ENCODE measurements at places on chromosomes 4 and X. TPM values are rescaled to one million over a fixed set of nuclear protein-coding genes. Genes with fewer than 3 reads are reported as not detected.

The ABLIM2 gene
- 9.0 TPM for total RNA-seq

The POLN gene
- 4.2 TPM for total RNA-seq

The AKAP17A gene
- 105 TPM for total RNA-seq

The CT45A10 gene
- not detected for total RNA-seq

The SPANXN5 gene
- total RNA-seq = not detected

The CTAG1B gene
- not detected for total RNA-seq

The GNRHR gene
- total RNA-seq = not detected

The CLTRN gene
- total RNA-seq = not detected

The RASSF6 gene
- 38.1 TPM for total RNA-seq

- no peak overlapping the region for H3K4me3 ChIP-seq
- no peak for DNase-seq
- no peak overlapping the region for H3K27ac ChIP-seq
- no peaks in the 10 kb centered on the region for H3K27me3 ChIP-seq
- H3K4me1 ChIP-seq = no peaks in the 10 kb centered on the region
These were observed 20.8 kb downstream of the FGFRL1 start for GRCh38 chr4:1031956-1032795.

DNA sequence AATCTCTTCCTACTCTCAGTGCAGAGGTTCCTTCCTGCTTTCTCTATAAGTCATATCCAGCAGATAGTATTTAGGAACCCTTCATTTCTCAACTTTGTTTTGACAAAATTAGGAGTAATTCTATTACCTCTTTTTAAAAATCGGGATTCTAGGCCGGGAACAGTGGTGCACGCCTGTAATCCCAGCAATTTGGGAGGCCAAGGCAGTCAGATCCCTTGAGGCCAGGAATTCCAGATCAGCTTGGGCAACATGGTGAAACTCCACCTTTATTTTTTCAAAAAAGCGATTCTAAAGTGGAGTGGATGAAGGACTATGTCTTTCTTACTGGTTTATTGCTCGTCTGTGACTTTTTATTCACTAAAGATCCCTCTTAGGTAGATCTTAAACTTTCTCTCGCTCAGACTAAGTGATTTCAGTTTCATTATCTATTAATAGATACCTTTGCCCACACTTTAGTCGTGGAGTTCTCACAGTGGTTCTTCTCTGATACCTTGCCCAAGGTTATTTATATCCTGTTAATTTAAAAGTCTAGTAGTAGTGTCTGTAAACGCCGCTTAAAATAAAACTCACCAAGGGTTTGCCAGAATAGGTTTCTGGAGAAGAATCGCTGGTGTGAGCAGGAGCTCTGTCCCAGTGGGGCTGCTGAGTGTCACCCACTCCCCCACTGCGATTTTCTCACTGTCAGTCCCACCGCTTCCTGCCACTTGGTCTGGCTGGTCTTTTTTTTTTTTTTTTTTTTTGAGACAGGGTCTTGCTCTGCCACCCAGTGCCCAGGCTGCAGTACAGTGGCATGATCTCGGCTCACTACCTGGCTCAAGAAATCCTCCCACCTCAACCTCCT lies 27.0 kb upstream of the TMEM131L start:
- H3K36me3 ChIP-seq = no peaks in the 10 kb centered on the region
- peak overlapping the region; percentile 70 for H3K27ac ChIP-seq
- H3K4me1 ChIP-seq = no peaks in the 10 kb centered on the region
- H3K4me3 ChIP-seq = peak overlapping the region; percentile 19
- DNase-seq = peak; percentile 65

- H3K4me1 ChIP-seq = no peaks in the 10 kb centered on the region
- DNase-seq = no peak
- no peaks in the 10 kb centered on the region for H3K27me3 ChIP-seq
These were observed 85.4 kb upstream of the ARMCX2 start for GRCh38 chrX:101745046-101745445.

DNA sequence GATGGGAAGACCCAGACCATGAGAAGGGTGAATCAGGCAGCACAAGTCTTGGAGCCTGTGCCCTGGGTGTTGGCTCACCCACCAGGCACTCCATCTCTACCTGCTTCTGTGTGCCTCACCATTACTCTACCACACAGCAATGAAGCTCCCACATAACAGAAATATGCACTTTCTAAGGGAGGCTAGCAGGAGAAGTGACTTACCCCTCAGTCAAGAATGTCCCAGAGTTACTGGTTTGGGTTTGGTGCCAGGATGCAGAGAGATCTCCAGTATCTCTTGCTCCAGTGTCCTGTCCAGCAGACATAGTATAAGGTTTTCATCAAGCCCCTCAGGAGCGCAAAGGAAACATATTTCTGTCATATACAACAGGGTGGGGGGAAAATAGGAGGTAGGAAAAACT lies 11.3 kb upstream of the RAB40A start:
- no peaks in the 10 kb centered on the region for H3K4me1 ChIP-seq
- H3K27ac ChIP-seq = no peak overlapping the region
- no peak overlapping the region for H3K4me3 ChIP-seq
- no peak for DNase-seq
- H3K36me3 ChIP-seq = no peaks in the 10 kb centered on the region

DNA sequence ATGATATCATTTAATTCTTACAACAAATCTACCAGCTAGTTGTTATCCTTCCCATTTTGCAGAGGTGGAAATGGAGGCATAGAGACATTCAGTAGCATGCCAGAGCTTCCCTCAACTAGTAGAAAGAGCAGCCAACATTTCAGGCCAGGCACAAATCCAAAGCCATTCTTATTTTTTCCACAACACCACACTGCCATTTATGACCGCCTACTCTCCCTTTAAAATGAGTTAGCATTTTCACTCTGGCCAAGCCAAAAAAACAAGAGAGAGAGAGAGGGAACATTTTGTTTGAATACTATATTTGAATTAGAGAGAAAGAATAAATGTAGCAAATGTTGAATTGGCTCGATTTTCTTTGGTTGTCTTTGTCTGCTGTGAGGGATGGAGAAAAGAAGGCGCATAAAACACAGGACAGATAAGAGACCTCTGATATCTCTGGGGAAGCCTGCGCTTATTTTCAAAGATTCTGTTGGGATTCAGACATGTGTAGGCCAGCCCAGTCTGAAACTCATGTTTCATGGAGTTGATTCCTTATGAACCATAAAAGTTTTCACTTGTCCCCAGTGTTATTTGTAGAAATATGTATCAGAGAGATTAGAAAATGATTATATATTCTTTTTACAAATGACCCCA lies 265.7 kb downstream of the RAB28 start:
- no peak for DNase-seq
- no peaks in the 10 kb centered on the region for H3K36me3 ChIP-seq
- H3K27ac ChIP-seq = no peak overlapping the region
- H3K4me1 ChIP-seq = no peaks in the 10 kb centered on the region
- no peaks in the 10 kb centered on the region for H3K27me3 ChIP-seq
- H3K4me3 ChIP-seq = no peak overlapping the region

- no peak for DNase-seq
- H3K27me3 ChIP-seq = no peaks in the 10 kb centered on the region
- H3K4me3 ChIP-seq = no peak overlapping the region
These were observed 243.8 kb downstream of the THOC2 start for GRCh38 chrX:123489011-123489410.

- no peaks in the 10 kb centered on the region for H3K36me3 ChIP-seq
- DNase-seq = no peak
- H3K4me3 ChIP-seq = no peak overlapping the region
- peaks cover 29% of the 10 kb centered on the region for H3K4me1 ChIP-seq
- H3K27ac ChIP-seq = peak overlapping the region; percentile 21
These were observed 3.9 kb downstream of the SHISA3 start for GRCh38 chr4:42401171-42401570.

DNA sequence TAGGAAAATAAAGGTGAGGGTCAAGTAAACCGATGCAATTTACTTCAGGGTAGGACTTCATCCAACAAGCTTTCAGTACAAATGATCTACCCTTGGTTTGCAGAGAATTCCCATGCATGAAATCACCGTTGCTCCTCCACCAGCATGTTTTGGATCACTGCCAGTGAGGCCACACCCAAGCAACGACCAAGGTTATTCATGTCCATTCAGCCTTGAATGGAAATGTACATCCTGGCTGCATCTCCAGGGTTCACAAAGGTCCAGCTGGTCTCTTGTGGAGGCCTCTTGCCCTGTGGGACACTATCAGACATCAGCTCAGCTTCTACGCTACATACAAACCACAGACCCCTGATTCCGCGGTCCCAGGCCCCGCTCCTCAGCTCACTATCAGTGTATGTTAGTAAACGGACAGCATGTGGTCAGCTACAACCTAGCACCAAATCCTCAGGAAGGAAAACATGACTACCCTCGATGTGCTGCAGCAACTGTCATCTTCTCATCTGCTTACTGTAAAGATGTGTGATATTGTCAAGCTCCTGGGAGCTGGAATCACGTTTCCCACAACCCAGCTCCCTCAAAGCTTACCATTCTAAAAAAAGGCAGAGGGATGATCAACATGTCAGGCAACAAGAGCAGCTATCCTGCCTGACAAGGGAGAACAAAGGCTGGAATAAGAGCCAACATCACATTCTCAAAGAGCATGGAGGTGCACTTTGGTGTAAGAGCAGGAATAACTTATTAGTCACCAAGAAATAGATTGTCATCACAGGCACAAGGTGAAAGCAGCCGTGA lies 4.9 kb downstream of the LYAR start:
- H3K36me3 ChIP-seq = no peaks in the 10 kb centered on the region
- peaks cover 12% of the 10 kb centered on the region for H3K4me1 ChIP-seq
- no peak overlapping the region for H3K4me3 ChIP-seq
- peak; percentile 62 for DNase-seq
- H3K27me3 ChIP-seq = no peaks in the 10 kb centered on the region
- no peak overlapping the region for H3K27ac ChIP-seq

DNA sequence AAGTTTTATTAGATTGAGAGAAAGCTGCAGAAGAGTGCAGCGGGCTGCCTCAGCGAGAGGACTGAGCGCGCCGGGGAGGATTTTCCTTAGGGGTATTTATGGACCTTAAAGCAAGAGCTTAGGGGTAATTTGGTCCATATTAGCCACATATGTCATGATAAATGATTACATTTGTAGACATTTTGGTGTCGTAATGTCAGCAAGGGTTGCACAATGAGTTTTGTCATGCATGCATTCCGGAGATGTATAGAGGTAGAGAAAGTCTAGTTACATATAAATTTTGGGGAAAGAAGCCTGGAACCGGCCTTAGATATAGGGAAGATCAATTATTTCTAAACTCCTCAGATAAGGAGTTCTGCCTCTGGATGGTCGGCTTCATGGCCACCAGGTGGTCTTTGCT lies 10.0 kb downstream of the MGST2 start:
- no peaks in the 10 kb centered on the region for H3K36me3 ChIP-seq
- DNase-seq = no peak
- H3K4me1 ChIP-seq = no peaks in the 10 kb centered on the region

DNA sequence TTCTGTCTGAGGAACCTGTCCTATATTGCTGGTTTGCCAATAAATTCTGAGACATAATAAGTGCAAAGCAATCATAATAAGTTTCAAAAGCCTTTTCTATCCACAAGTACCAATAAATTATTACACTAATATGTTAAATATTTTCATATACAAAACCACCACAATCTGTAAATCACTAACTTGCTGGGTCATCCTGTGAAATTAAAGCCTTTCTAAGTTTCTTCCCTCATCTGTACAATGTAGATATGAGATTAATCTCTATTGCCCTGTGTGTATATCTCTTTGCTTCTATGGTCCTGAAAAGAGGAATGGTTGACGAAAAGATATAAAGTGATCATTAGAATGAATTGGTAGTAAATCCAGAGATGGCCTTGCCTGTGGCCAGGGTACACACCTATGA lies 231.6 kb downstream of the NR3C2 start:
- H3K4me1 ChIP-seq = no peaks in the 10 kb centered on the region
- no peaks in the 10 kb centered on the region for H3K36me3 ChIP-seq
- H3K4me3 ChIP-seq = no peak overlapping the region
- H3K27me3 ChIP-seq = no peaks in the 10 kb centered on the region
- no peak overlapping the region for H3K27ac ChIP-seq
- DNase-seq = no peak

DNA sequence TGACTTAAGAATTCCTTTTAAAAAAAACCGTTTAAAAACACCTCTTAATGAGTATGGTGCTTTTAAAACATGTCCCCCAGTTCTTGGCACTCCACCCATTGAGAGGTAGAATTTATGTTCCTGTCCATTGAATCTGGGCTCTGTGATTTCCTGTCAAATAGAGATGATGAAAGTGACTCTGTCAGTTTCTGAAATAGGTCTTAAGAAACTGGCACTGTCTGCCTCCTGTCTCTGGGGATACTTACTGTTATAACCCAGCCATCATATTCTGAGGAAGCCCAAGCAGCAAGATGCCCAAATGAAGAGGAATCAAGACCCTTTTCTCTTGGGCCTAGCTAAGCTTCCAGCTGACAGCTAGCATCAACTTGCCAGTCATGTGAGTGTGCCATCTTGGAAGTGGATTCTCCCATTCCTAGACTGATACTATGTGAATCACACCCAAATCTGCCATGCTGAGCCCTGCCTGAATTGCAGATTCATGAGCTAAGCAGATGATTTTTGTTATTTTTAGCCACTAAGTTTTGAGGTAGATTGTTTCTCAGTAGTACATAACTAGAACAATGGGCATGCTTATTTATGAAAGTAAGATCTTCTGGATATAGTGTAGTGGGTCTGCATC lies 22.8 kb downstream of the C4orf54 start:
- no peaks in the 10 kb centered on the region for H3K4me1 ChIP-seq
- no peaks in the 10 kb centered on the region for H3K36me3 ChIP-seq
- H3K4me3 ChIP-seq = no peak overlapping the region
- H3K27ac ChIP-seq = no peak overlapping the region
- no peak for DNase-seq

GRCh38 chr4:123507376-123507775 lies 110.8 kb downstream of the SPRY1 start:
- no peaks in the 10 kb centered on the region for H3K4me1 ChIP-seq
- H3K4me3 ChIP-seq = no peak overlapping the region
- DNase-seq = no peak
- H3K27me3 ChIP-seq = no peaks in the 10 kb centered on the region

- no peak overlapping the region for H3K4me3 ChIP-seq
- no peaks in the 10 kb centered on the region for H3K4me1 ChIP-seq
- no peaks in the 10 kb centered on the region for H3K36me3 ChIP-seq
- no peak for DNase-seq
These were observed 7.4 kb downstream of the ZRSR2 start for GRCh38 chrX:15797707-15798106.

DNA sequence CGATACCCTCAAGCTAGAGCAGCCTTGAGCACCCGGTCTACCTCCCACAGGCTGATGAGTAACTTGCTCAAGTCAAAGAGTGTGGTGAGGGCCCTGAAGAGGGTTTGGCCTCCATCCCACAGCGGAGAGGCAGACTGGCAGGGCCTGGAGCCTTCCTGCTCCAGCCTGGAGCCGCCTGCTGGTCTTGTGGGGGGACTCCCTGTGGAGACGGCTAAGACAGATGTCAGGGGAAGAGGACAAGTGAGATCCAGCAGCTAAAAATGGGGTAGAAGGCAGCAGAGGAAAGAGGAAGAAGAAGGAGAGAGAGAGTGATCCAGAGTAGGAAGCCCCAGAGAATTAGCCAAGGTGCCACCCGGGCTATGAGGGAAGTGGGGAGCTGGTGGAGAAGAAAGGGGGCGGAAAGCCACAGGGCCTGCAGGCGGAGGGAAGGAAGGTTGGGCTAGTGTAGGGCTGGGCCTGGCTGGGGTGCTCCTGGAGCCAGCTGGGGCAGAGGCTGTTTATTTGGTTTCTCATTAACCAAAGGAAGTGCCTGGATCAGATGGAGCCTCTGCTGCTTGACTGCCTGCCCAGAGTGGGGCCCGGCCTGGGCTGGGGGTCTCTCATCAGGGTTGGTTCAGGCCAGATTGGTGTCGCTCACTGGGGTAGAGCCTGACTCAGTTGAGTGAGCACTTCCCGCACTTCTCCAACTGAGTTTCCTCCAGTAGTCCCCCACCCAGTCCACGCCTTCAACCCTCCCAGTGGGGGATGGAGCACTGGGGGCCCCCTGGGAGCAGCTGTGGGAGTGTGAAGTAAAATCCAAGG lies 14.2 kb downstream of the EFNB1 start:
- H3K27ac ChIP-seq = peak overlapping the region; percentile 84
- no peaks in the 10 kb centered on the region for H3K27me3 ChIP-seq
- peaks cover 12% of the 10 kb centered on the region for H3K4me1 ChIP-seq
- no peak for DNase-seq
- H3K36me3 ChIP-seq = no peaks in the 10 kb centered on the region
- H3K4me3 ChIP-seq = no peak overlapping the region

Data from Peyer's patch (tissue), 4 donors.